Frontal cortex (tissue), 4 donors: ENCODE measurements at places on chromosomes 2 and 18.

DNA sequence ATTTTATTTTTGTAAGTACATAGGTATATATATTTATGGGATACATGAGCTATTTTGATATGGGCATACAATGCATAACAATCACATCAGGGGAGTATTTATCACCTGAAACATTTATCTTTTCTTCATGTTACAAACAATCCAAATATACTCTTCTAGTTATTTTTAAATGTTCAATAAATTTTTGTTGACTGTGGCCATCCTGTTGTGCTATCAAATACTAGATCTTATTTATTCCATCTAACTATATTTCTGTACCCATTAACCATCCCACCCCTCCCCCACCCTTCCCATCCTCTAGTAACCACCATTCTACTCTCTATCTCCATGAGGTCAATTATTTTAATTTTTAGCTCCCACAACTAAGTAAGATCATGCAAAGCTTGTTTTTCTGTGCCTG lies 157.0 kb downstream of the CD226 start:
- no peak for DNase-seq

GRCh38 chr2:153557714-153558113 lies 79.2 kb upstream of the RPRM start:
- DNase-seq = no peak

GRCh38 chr2:13919981-13920382 lies 712.5 kb upstream of the LRATD1 start:
- DNase-seq = no peak

DNA sequence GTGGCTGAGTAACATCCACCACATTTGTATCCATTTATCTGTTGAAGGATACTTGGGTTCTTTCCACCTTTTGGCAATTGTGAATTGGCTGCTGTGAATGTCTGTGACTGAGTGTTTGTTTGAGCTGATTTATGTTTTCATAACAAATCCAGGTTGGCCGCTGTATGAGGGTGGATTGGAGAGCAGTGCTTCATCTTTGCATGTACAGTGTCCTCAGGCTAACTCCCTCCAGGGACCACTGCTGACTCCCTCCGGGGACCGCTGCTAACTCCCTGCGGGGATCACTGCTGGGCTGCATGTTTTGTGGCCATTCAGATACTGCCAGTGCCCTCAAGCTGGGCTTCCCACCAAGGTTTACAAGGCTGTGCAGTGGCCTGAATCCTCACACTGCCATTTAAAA lies 10.2 kb downstream of the BOK start:
- DNase-seq = no peak

DNA sequence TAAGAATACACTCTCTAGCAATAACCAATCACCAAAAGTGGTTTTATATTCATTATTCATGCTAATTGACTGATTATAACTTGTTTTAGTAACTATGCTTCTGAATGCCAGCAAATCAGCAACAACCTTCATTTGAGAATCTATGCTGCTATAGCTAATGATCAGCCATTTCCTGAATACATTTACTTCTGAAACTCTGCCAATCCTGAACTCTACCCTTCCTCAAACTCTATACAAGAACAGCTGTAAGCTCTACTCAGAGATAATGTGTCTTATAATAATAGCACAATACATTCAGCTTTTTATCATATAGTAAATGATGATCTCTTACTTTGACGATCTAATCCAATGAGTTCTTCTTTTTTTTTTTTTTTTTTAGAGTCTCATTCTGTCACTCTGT lies 85.7 kb upstream of the EPAS1 start:
- DNase-seq = no peak

DNA sequence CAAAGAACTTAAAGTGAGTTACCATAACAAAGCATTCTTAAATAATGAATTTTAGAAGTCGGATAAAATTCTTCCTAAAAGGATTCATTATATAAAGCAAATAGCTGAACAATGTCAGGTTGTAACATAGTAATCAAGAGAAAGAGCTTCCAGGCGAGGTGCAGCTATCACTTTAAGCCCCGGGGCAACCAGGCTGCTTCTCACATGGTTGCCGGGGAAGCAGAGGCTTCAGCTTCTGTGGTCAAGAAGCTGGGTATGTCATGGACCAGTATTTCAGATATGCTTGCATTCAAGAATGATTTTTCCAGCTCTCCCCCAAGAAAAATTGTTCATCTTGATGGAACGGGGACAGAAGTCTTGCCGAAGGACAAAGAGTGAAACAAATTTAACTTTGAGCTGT lies 23.6 kb upstream of the KYNU start:
- DNase-seq = no peak

DNA sequence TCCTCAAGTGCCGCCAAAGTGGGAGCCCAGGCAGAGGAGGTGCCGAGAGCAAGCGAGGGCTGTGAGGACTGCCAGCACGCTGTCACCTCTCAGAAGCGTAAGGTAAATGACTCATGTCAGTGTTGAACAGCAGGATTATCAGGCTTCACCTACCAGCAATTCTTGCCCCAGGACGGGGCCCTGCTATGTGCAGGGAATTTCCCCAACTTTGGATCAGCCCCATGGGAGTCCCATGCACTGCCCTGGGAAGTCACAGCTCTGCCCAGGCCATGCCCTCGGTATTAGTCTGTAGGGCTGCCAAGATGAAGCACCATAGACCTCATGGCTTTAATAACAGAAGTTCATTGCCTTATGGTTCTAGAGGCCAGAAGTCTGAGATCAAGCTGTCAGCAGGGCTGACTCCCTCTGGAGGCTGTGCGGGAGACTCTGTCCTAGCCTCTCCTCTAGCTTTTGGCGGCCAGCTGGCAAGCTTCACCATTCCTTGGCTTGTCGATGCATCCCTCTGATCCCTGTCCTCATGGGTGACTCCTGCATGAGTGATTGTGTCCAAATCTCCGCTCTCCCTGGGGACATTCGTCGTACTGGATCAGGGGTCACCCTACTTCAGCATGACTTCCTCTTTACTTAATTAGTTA lies 55.9 kb downstream of the TRPM8 start:
- DNase-seq = no peak

DNA sequence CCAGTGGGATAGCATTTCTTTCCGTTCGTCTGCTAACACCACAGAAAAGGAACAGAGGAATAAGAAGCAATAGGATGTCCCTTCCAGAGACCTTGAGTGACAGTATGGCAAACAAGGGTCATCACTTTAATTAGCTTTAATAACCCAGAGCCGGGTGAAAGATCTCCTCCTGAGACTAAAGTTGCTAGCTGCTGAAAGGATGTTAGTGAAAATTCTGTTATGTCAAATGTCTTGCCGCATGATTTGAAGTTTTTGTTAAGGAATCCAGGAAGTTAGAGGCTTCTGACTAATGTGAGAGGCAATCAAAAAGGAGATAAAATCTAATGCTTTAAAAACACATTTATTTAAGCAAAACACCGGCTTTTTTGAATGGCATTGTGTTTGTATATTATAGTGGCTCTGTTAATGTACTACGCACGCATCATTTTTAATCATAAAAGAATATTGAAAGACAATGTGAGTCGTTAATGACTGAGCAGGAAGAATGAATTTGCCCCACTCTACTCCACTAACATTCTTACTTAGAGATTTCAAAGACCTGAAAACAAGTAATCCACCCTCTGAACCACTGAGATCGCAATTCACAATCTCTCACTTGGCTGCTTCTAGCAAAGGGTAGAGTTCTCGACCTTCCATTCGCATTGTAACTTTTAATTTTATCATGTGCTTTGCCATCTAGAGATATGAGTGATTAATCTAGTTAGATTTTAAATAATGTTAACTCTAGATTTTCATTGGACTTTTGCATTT lies 536.6 kb downstream of the LRRTM4 start:
- DNase-seq = no peak

- no peak for DNase-seq
Observed at GRCh38 chr2:179556425-179556824, 291.8 kb upstream of the SESTD1 start.

GRCh38 chr2:98086491-98087446 lies at the start of gene VWA3B:
TSS of gene VWA3B (plus strand) at chr2:98087167. CDS start at chr2:98093093, 5,926 bp downstream.
- peak; percentile 83 for DNase-seq

GRCh38 chr18:36514778-36515177 lies 217.3 kb downstream of the FHOD3 start:
- no peak for DNase-seq

DNA sequence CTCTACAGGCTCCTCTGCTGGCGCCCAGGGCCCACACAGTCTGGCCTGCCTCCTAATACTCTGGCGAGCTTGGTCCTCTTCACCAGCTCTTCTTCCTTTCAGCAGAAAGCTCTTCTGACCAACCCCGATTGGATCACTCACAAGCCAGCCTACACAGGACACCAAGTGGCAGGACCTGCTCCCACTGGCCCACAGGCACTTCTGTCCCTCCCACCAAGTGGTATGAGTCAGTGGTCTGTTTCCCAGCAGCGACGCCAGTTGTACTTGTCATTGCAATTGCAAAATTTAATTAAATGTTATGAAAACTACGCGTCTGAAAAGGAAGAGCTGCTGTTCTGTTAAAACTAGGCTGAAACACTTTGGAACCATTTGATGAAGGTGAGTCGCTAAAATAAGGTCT lies 46.7 kb downstream of the NDUFA10 start:
- no peak for DNase-seq

DNA sequence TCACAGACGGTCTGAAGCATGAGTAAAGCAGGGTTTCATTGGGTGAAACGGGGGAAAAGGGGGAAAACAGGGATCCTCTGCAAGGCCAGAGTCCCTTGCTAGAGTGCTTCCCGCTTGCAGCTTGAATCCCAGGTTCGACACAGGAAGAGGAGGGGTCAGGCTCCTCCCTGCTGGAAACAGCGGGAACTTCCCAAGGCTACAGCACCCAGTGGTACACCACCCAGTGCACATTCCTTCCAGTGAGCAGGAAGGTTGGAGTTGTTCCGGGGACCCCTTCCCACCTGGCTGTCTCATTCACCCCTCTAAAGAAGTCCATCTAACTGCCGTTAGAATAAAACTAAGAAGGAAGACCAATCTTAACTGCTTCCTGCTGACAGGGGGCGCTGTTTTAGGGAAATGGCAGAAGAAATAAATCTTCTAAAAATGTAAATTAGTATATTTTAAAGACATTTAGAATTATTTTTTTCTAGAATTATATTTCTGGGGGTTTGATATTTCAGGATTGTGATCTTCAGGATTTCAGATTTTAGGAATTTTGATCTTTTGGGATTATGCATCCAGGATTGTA lies 230.9 kb downstream of the RBM43 start:
- no peak for DNase-seq

DNA sequence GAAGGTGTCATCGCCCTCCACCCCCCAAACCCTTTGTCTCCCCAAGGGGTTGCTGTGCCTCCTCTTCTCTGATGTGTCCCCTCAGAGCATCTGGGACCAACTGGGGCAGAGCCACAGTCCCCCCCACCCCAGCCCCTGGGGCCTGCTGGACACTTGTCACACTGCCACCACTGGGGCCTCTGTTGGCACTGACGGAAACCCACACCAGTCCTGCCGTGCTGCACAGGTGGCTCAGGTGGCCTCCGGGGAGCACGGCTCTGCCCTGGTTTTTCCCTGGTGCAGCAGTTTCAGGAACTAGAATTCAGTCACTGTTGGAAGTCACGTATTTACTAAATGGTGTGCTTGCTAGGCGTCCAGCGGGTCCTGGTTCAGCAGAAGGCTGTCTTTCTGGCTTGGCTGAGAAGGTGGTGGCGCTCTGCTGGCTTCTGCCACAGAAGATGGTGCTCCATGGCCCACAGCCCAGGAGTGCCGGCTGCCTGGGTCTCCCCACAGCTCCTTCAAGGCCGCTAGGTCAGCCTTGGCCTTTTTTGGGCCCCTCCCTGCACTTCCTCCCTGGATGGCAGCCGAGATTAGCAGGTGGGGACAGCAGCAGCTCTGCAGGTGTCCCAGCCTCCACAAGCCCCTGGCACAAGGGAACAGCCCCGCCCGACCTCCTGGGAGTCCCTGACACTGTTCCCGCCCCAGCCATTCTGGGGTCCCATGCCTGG lies 18.6 kb upstream of the KLHL30 start:
- DNase-seq = no peak

- DNase-seq = no peak
Observed at GRCh38 chr2:42693688-42694479, 70.1 kb downstream of the OXER1 start.

DNA sequence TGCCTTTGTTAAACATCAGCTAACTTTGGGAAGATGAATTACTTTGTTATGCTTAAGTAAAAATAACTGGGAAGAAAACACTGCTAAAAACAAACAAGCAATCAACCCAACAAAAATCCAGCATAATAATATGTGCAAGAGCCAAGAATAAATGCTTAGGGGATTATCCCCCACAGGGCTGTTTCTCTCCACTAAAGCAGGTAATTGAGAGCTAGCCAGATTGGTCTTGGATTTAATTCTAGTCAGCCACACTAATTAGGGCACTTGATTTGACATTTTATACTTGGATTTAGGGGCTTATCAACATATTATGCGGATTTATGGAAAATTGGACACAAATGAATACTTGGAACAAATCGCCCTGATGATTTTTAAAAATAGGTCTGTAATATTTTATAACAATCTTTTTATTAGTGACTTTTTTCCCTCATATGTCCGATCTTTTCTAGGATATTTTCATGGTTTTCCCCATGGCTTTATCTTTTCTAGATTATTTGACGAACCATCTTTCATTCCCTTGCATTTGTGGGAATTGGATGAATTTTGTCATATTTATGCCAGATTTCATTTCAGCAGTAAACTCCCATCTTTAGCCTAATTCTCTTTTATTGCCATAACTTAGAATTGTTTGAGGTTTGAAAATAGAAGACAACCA lies 199.1 kb upstream of the NXPH2 start:
- DNase-seq = no peak
